ENCODE measurements at places on chromosomes 3 and 15. TPM values are rescaled to one million over a fixed set of nuclear protein-coding genes. Genes with fewer than 3 reads are reported as not detected.

The BLM gene
- polyA plus RNA-seq = 6.5 TPM

The TMC3 gene
- polyA plus RNA-seq = 0.25 TPM

The TRAT1 gene
- 0.29 TPM for polyA plus RNA-seq

The CHL1 gene
- polyA plus RNA-seq = 1.5 TPM

The ITPKA gene
- polyA plus RNA-seq = 1.3 TPM
